ENCODE measurements at places on chromosomes 2 and 18. TPM values are rescaled to one million over a fixed set of nuclear protein-coding genes. Genes with fewer than 3 reads are reported as not detected.

The RTP5 gene
- total RNA-seq = not detected

The POMC gene
- total RNA-seq = 0.88 TPM

The SCYGR7 gene
- not detected for total RNA-seq

The UGT1A4 gene
- total RNA-seq = 0.33 TPM
